Gastroesophageal sphincter (tissue), 4 donors: ENCODE measurements at places on chromosomes 16 and 17. TPM values are rescaled to one million over a fixed set of nuclear protein-coding genes. Genes with fewer than 3 reads are reported as not detected.

GRCh38 chr17:39667945-39668924 lies at the start of gene PNMT:
TSS of gene PNMT (plus strand) at chr17:39668453. CDS start at chr17:39668476, 23 bp downstream.
- ATAC-seq = peak; percentile 43

GRCh38 chr17:17905036-17905320 lies 67.2 kb downstream of the TOM1L2 start:
- ATAC-seq = no peak

- ATAC-seq = no peak
Observed at GRCh38 chr16:87439926-87440325, 47.8 kb downstream of the MAP1LC3B start.

- no peak for ATAC-seq
Observed at GRCh38 chr16:58211245-58211644, 13.3 kb upstream of the CSNK2A2 start.

DNA sequence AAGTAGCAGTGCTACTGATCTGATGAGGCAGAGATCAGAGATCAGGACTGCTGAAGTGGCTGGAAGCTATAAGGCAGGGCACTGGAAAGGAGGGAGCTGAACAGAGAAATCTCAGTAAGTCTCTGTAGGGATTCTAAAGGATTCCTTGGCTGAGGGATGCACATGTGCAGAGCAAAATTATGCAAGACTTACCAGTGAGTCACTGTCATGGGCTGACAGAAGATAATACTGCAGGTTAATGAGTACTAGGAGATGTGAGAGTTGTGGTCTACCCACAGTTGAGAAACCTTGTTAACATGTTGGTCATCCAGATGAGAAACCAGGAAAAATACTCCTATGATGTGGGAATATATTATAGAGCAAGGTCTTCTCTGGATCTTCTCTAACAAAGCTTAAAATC lies 378.1 kb downstream of the HAPSTR1 start:
- peak; percentile 50 for ATAC-seq

GRCh38 chr17:47620503-47621245 lies 29.0 kb upstream of the KPNB1 start:
- ATAC-seq = no peak

DNA sequence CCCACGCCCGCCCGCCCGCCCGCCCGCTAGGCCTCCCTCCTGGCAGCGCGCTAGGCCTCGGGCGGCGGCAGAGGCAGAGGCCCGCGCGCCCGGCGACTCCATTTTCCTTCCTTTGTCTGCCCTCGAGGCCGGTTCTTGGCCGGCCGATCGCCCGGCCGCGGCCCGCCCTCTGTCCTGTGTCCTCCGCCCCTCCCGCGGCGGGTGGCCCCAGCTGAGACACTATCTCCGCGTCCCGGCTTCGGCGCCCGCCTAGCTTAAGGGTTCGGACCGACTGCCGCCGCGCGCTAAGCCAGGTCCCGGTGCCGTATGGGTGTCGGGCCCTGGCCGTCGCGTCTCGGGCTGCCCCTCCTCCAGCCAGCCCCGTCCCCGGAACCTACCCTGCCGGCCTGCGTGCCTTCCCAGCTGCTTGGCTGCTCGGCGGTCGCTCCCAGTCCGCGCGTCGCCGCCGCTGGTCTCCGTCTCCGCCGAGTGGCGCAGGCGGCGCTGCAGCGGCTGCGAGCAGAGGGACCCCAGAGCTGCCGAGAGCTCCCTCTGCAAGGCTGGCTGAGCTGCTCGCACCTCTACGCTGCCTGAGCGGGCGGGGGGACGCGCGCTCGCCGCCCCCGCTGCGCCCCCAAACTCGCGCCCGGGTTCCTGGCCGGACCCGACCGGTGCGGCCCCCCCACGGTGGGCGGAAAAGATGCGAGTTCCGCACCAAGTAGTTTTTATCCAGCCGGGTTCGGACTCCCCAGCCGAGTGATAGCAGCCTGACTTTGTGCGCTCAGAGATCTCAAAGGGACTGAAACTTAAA lies 787 bp downstream of the CTCF start:
- peak; percentile 5 for ATAC-seq

- no peak for ATAC-seq
Observed at GRCh38 chr16:85753559-85753958, 2.7 kb upstream of the C16orf74 start.

GRCh38 chr16:14302031-14302398 lies 230.9 kb downstream of the MRTFB start:
- ATAC-seq = peak; percentile 86

DNA sequence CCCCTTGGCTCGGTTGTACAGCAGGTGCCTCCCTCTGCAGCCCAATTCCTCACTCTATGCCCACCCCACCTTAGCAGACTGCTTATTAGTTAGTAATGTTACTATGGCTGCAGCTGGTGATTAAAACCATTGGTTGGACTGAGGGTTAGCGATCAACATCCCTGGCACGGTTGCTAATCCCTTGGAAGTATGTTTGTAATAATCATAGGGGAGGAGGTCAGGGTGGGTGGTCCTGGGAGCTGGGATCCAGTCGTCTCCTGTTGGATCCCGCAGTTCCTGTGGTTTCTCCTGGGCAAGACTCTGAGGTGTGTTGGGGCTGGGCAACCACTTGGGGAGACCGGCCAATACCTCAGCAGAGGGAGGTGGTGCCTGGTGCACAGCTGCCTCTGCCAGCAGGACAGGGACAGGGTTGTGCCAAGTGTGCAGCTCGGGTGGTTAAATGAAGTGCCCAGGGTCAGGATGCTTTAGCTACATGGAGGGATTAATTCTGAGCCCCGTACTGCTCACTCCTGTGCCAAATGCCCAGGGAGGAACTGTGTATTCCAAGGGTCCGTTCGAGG lies 38.0 kb downstream of the FZD2 start:
- ATAC-seq = no peak

GRCh38 chr16:48310908-48311641 lies 63.7 kb upstream of the ABCC11 start:
- ATAC-seq = no peak

DNA sequence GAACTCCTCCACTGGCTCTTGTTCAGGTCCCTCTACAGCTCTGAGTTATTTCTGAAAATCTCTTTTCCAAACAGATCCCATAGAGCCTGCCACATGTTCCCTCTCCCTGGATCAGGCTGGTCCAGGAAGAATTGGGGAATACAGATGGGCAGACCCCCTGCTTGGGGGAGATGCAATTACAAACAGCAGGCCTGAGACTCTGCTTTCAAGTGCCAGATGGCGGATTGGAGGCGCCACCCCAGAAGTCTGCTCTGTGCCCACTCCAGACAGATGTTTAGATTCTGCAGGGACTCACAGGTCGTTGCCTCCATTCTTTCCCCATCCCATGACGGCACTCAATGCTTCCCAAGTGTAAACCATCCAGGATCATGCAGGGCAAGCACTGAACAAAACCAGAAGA lies 316.6 kb downstream of the SLC39A11 start:
- ATAC-seq = no peak

The CCL11 gene
- 2.8 TPM for total RNA-seq

The FNDC8 gene
- total RNA-seq = not detected

The CCL17 gene
- not detected for total RNA-seq

The KRT39 gene
- total RNA-seq = not detected

The SCGB1C2 gene
- total RNA-seq = not detected
